ENCODE measurements at places on chromosomes 2 and 18.

- no peak for DNase-seq
Observed at GRCh38 chr2:54227798-54228197, 28.2 kb downstream of the TSPYL6 start.

DNA sequence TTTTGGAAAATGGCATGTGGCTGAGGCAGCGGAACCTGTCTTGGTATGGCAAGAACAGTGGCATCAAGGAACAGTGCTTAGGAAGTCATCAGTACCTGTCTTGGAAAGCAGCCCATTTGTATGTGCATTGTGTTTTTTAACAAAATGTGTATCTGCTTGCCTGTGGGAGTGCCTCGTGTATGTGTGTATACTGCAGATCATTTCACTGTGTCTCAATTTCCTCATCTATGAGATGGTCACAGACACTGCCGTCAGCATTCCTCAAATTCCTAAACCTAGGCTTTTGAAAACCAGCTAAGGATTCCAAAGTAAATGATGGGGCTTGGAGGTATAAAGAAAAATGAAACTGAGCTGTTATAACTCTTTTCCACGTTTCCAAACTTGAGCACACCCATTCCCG lies 441.3 kb downstream of the RND3 start:
- no peak for DNase-seq

GRCh38 chr2:20617081-20617575 lies 33.8 kb downstream of the HS1BP3 start:
- DNase-seq, result no peak

GRCh38 chr18:23887493-23887892 lies 127.1 kb upstream of the TTC39C start:
- no peak for DNase-seq

DNA sequence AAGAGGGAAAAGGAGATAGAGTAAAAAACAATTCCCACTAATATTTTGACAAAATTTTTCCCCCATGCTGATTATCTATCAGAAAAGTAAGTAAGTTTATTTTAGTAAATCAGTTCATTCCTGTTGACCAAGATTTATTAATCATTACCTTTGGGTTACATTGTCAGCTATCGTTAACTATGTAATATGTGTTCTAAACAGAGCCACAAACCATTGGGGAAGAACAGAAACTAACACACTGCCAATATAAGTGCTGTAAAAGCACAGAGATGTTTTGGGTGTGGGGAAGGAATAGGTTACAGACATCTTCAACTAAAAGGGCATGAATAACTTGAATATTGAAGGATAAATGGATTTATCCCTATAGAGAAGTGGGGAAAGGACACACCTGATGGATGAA lies 42.5 kb upstream of the ACADL start:
- no peak for DNase-seq

- DNase-seq, result no peak
Observed at GRCh38 chr2:231710799-231711676, 2.7 kb downstream of the PTMA start.

DNA sequence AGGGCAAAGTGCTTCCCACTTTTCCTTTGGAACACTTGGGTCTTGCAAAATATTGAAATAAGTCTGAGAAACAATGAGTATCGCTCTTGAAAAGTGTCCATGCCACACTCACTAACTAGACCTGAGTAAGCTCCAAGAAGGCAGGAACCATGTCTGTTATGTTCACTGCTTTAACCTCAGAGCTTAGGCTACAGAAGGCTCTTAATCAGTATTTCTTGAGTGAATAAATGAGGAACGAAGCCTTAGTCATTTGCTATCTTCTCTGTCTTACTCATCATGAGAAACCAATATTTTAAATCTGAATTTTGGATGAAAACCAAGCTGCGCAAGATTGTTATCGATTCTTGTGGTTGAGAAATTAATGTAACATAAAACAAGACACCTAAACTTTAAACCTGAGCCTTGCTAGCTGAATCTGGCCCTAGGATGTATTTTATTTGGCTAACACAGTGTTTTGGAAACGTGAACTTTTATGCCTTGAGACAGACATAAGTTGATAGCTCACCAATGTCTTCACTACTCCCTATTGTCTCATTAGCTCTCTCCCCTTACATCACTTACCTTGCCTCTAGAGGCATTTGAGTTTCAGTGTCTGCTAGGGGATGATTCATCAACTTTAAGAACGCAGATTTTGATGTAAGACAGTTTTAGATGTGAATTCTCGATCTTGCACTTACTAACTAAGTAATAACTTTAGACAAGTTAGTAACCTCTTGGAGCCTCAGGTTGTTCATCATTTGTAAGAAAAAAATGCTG lies 392.8 kb upstream of the MEIS1 start:
- DNase-seq, result no peak

- DNase-seq, result peak; percentile 51
Observed at GRCh38 chr2:102355526-102356380, at the start of gene IL18R1. Gene IL18R1 (plus strand): TSS chr2:102355796. CDS start chr2:102362661, 6,865 bp downstream.

GRCh38 chr18:51235009-51235789 lies 37.7 kb upstream of the MEX3C start:
- no peak for DNase-seq

DNA sequence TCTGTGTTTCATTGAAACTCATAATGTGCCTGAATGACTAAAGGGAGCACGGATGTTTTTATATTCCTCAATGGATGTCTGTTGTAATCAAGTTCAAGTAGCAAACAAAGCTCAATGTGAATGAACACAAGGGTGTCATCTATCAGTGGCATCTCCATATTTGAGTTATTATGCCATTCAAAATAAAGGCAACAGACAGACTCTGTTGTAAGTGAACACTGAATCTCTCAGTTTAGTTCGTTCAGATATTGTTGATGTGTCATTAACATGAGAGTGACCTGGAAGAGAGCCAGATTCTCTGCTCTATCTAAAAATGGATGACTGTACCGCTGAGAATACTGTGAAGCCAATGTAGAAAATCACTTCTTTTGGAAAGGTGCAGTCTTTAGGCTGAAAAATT lies 118.7 kb downstream of the NUP35 start:
- DNase-seq, result no peak

DNA sequence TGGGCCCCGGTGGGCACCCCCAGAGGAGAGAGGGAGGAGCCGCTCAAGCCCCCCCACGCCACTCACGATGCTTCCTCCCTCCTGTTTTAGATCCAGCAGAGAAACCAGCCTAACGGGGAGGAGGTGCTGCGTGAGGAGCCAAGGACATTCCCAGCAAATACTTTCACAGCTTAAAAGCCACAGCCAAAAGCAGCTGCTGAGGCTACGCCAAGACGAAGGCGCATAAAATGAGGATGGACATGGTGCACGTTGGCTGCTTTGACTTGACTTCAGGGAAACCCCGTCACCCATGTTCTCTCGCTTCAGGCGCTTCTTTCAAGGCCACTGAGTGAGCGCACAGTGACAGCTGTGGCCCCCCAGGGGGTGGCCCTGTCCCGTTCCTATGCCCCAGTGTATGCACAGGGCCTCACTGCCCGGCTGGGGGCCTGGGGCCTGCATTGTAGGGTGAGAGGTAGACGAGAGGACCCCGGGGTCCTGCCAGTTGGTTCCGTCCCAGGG lies 72.1 kb upstream of the PXDN start:
- DNase-seq, result no peak

- DNase-seq, result no peak
Observed at GRCh38 chr2:241865957-241866789, 3.4 kb upstream of the RTP5 start.

DNA sequence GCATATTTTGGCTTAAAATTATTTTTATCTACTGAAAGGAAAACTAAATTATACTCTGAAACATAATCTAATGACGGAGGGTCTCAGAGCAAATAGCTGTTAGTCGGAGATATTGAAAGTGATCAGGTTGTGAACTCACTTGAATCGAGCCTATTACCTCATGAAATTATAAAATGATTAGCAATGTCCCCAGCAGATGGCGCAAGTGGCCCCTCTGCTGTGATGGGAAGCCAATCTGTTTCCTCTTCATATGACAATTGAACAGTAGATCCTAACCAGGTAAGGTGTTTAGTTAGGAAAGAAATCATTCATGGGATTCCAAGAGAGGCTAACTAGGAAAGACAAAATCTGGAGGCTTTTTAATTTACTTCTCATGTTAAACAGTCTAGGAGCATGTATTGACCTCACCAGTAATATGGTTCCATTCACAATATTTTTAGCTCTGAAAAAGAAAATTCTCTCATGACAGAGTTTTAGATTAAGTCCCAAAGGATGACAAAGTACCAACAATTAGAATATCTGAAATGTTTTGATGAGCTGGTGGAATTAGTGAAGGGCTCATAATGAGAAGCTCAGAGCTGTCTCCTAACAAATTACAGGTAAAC lies 29.9 kb upstream of the MPPE1 start:
- DNase-seq, result peak; percentile 72

DNA sequence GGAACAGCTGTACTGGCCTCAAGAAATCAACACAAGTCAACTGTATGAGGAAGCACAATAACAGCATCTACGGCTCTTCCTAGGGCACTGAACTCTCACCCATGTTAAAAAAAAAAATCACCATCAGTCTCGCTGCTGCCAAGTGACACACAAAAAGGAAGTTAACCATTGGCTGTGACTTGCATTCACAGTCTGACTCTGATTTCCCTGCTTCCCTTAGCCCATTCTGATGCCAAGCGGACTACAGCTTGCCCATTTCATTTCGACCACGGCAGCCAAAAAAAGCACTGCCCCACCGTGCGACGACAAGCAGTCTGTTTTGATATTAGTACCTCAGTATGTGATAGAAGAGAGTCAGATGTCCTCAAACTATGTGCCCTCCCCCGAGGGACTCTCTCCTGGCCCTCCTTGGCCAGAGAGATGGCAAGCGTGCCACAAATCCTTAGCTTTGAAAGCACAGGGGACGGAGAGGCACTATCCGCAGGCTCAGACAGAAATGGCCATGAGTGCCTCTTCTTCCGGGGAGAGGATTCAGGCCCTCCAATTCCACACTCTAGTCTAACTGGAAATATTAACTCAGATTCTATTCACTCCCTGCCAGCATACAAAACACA lies 250.0 kb downstream of the TCF4 start:
- no peak for DNase-seq

DNA sequence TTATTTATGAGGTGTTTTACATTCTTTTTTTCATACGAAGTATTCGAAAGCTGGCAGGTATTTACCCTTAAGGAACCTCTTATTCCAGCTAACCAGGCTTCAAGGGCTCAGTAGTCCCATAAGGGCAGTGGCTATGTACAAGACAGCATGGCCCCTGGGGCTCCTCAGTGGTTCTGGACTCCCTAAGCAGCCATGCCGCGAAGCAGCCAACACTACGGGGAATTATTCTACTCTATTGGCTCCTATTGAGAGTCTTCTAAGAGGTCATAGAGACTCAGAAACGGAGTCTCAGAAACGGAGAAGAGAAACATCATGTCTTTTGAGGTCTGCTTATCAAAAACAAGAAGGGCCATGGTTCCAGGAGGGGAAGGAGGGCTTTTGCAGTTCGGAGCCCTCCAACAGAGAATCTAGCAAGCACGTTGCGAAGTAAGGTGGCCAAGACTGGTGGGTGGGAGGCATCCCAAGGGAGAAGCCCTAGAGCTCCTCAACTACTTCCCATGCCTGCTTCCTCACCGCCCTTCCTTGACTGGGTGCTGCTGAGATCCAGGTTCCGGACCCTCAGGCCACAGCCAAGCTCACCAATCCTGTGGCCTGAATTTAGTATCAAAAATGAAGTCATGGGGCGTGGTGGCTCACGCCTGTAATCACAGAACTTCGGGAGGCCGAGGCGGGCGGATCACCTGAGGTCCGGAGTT lies 109.7 kb downstream of the INO80D start:
- DNase-seq, result no peak

DNA sequence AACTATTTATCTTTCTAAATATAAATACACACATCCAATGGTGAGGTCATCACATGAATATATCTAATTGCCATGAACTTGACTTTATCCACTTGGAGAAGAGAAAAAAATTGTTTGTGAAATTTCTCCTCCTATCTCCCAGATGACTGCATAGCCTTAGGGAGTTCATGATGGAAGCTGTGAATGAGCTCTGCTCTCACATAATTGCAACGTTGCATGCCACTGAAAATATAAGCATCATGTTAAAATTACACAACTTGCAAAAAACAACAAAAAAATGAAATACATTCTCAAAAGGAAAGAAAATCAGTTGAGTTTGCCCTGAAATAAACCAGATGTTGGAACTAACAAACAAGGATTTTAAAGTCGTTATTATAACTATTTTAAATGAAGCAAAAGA lies 50.6 kb upstream of the OSR1 start:
- no peak for DNase-seq

GRCh38 chr2:97735161-97735561 lies 21.8 kb downstream of the ZAP70 start:
- DNase-seq, result no peak

DNA sequence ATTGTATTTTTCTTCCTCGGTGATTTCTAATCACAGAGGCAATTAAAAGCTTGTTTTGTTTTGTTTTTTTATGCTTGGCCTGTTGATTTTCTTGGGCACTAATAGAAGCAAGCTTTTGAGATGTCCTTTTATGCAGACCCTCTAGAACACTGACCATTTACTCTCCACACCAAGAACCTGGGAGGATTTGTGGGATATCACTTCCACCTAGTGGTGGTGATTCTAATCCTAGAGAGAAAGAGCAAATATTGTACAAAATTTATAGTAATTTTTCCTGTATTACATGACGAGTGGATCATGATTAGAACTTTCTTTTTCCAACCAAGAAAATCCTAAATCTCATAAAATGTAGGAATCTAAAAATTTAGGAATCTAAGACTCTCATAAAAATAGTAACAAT lies 23.4 kb downstream of the NEMP2 start:
- no peak for DNase-seq

- no peak for DNase-seq
Observed at GRCh38 chr2:44250376-44250775, 24.9 kb upstream of the SLC3A1 start.

- no peak for DNase-seq
Observed at GRCh38 chr2:97688062-97688827, 18.7 kb downstream of the C2orf92 start.

- no peak for DNase-seq
Observed at GRCh38 chr18:6948281-6949055, 169.1 kb downstream of the LAMA1 start.

DNA sequence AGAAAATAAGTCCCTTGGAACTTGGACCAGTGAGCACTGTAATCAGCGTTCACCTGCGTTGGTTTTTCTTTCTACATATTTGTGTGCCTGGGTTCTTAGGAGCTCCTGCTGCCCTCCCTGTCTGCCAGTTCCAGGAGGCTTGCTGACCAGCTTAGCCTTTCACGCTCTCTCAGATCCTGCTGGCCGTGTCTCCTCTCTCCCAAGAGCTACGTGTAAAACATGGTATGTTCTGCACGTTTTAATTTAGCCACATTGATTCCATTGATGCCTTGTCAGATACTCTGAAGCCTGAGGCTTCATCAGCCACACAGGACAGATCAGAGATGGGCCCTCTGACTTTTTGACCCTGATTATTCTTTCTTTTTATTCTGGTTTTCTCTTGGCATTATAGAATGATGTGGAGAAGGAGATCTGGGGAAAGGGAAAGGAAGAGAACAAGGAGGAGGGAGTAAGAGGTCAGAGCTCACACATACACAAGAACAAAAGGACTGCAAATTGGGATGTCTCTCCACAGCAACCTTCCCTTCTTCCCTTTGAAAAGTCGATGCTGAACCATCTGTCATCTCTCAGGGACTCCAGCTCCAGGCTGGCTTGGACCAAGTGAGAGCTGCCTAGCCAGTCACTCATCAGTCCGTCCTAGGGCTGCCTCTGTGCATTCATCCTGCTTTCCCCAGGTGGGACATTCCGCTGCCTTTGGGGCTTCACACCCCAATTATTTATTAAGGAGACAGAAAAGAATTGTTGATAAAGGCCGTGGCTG lies 152.8 kb downstream of the PIK3C3 start:
- no peak for DNase-seq
